PC-3 (cell line): ENCODE measurements at places on chromosomes 12 and 14. TPM values are rescaled to one million over a fixed set of nuclear protein-coding genes. Genes with fewer than 3 reads are reported as not detected.

The LTB4R2 gene
- total RNA-seq, result 9.3 and 19.3 TPM in 2 replicates

The ZNF385A gene
- total RNA-seq, result 1.8 and 5.0 TPM in 2 replicates

The GARIN6 gene
- total RNA-seq, result not detected in 2 replicates

The DPY19L2 gene
- total RNA-seq, result 0.33 and 0.98 TPM in 2 replicates

The ATL1 gene
- 0.63 and 1.3 TPM in 2 replicates for total RNA-seq

The RAN gene
- total RNA-seq, result 3,300 and 3,371 TPM in 2 replicates

The INSM2 gene
- 0.07 TPM in 1 of 2 replicates, not detected in the other for total RNA-seq

The PRKD1 gene
- total RNA-seq, result 1.2 and 3.0 TPM in 2 replicates

The KRT5 gene
- total RNA-seq, result not detected in 2 replicates

The SLC41A2 gene
- 16.3 and 20.4 TPM in 2 replicates for total RNA-seq

The BTG1 gene
- total RNA-seq, result 16.0 and 29.8 TPM in 2 replicates
